ENCODE measurements at places on chromosomes 12 and 14.

- DNase-seq = no peak
Observed at GRCh38 chr14:98728024-98728423, 544.0 kb downstream of the BCL11B start.

DNA sequence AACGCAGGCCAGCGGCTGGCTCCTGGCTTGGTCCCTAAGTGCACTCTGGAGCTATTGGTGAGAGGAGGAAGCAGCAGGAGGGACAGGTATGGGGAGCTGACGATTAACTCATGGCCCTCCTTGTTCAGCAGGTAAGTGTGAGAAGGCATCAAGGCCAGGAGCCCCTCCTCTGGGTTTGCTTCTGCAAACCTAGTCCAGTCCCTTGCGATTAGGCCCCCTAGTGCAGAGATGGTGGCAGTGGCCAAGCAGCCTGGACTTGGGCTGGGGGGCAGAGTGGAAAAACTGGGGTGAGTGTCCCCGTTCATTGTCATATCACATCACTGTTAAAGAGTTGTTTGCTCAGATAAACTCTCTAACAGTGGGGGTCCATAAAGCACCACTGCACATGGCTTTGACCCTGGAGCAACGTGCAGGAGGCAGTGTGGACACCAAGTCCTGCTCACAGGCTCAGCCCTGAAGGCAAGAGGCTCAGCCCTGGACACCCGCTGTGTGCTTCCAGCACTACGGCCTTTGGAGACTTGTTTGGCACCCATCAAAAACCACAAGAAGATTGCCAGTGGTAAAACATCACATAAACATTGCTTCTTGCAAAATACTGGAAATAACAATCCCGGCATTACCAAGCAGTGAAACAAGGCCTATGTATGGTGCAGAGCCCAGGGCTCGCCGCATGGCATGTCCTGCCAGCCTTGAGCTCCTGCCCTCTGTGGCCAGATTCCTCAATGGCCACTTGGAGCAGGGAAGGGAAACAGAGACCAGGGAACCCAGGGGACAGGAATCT, 184.3 kb upstream of the RTL1 start:
- no peak for DNase-seq

DNA sequence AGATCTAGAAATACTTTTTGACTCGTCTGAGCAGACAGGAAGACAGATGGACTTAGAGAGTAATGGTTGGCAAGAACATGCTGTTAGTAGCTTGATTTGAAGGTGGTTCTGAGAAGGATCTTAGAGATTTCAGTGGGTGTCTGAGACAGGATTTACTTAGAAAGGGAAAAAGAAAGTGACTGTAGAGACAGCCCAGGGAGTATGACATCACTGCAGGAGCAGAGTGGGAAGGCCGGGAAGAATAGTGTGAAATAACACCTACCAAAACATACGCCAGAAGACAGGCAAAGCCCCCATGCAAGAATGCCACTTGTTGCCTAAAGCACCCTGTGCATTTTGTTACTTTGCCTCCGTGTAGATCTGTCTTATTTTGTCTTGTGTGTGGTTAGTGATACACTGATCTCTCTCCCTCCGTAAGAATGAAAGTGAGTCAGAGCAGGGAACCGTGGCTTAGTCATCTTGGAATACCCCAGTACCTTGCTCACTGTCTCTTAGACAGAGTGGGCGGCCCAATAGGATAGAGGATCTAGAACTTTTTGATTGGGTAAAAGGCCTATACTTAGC, 161.3 kb upstream of the IFNG-AS1 start:
- no peak for DNase-seq

GRCh38 chr14:38257507-38257906, 1.6 kb upstream of the CLEC14A start:
- DNase-seq = no peak

GRCh38 chr12:84694116-84694515, 218.5 kb downstream of the SLC6A15 start:
- no peak for DNase-seq

DNA sequence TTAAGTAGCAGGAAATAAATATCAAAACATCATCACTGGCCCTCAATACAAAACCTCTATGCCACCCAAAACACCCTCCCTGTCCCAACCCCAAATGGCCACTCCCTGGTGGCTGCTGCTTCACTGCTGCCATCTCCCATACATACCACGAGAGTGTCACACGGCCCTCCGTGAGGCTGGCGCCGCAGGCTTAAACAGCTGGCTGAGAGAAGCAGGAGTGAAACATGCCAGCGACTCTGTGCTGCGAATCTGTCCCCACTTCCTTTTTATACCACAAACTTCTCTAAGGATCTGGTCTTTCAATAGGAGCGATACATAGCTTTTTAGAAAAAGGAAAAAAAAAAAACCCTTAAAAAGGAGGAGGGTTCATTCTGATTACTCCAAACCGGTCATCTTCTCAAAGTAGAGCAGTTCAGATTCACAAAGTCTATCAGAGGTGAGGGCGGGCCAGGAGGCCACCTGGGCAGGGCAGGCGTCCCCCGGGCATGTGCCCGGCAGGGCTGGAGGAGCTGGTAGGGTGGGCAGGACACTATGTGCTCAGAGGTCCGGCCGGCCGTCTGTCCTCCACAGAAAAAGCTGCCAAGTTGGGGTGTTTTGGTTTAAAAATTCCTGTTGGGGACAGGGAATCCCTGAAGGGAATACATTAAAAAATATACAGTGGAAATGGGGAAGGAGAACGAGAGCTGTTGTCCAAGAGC, 26.5 kb downstream of the MAX start:
- no peak for DNase-seq

- no peak for DNase-seq
Observed at GRCh38 chr14:51884086-51884927, 23.9 kb downstream of the GNG2 start.

DNA sequence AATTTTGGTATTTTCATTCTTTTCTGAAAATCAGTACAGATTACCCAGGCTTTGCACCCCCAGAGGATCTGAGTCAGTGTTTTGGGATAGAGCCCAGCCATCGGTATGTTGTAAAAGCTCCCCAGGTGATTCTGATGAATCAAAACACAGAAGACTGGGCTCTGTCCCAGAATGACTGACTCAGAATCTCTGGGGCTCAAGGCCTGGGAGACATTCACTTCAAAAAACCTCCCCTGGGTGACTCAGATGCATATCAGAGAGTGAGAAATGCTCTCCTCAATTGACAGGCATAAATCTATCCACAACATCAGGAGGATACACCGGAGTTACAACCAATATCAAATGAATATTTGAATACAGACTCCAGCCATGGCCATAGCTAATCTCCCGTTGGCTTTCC, 32.6 kb downstream of the SLC35F4 start:
- peak; percentile 24 for DNase-seq

DNA sequence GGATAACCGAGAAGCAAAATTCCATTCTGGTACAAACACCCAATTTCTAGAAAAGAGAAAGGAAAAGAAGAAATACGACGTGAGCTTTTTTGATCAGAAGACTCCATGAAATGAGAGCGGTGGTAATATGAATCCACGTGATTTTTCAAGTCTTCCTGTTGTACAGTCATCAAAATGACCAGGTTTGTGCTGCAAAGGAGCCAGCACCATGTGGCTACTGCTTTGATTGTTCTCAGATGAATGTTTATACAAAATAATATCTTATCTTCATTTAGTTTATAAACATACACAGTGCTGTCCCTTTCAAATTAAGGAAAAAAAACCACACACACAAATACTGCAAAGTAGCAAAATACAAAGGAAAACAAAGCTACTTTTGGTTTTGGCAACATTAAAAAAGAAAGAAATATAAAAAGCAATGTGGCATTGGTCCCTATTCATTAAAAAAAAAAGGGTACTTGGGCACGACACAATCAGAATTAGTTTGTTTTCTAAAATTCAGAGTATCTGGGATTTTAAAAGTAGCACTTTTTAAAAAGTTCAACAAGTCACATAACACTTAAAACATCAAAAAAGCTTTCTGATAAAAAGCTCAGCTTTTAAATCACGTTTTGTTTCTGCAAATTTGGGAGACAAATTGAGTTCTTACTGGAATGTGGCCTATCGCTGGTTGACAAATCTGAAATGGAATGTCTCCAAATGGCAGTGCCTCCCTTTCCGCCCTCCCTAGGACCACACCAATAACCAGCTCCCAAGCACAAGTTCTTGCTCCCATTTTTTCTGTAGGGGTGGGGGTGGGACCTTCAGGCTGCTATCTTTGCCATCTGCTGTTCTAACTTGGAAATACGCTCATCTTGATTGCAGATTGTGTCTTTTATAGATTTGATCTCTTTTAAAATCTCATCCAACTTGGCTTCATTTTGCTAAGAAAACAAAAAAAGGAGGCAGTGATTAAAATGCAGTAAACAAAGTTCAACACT, 13.2 kb upstream of the SELPLG start:
- no peak for DNase-seq

Data from omental fat pad (tissue), 4 donors.